ENCODE measurements at places on chromosomes 12 and 14. TPM values are rescaled to one million over a fixed set of nuclear protein-coding genes. Genes with fewer than 3 reads are reported as not detected.

SLC48A1 gene
- 22.1 TPM for total RNA-seq

PIWIL1 gene
- total RNA-seq, result not detected

KLRG1 gene
- total RNA-seq, result 0.99 TPM

PROX2 gene
- total RNA-seq, result not detected

KRAS gene
- total RNA-seq, result 5.9 TPM

SYNDIG1L gene
- not detected for total RNA-seq

Measured in body of pancreas (tissue), 4 donors.